ENCODE measurements at places on chromosomes 16 and 17.

- DNase-seq, result no peak
Measured at GRCh38 chr17:40068584-40068916, 5.8 kb downstream of the THRA start.

GRCh38 chr17:38561416-38562214 is 44.1 kb downstream of the SRCIN1 start:
- no peak for DNase-seq

DNA sequence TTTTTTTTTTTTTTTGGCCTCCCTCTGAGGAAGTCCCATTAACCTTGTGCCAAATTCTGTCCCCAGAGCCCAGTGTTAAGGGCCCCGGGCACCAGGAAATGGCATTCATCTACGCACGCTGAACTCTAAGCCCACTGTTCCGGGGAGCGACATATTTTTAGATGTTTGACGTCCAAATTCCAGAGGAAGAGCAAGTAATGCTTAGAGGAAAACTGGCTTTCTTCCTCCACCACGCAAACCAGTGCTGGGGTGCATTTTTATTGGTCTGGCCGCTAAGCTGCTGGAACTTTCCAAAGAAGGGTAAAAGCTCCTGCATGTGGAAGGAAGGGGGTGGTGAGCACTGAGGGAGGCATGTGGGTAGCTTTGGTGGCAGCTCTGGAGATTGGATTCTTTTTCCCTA is 8.3 kb downstream of the WFDC1 start:
- no peak for DNase-seq

DNA sequence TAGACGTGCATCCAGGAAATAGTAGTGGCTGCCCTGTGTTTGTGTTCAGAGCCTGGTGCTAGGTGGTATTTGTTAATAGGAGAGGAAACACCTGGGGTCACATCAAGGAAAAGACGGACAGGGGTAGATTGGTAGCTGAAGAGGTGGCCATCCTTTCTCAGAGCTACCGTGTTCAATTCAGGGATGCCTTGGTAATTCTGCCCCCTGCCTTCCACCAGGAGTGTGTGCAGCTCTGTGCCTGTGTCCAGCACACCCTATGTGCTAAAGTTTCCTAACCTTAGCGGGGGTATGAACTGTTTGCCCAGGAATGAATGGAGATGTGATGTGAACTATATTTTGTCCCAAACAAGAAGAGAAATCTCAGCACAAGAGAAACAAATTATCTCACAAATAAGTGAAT is 174.1 kb upstream of the MPHOSPH6 start:
- no peak for DNase-seq

GRCh38 chr17:69854225-69854780 is 220.7 kb upstream of the KCNJ16 start:
- no peak for DNase-seq

All from liver (tissue), 10 donors.